RCC 7860 (cell line): ENCODE measurements at places on chromosomes 7 and 10.
A peak's percentile ranks its signal among the peaks of the same experiment; 100 is the strongest.

- no peak for DNase-seq
Measured at GRCh38 chr10:78464856-78465267, 431.2 kb downstream of the RPS24 start.

GRCh38 chr10:9951481-9952257 lies 1066.0 kb upstream of the CELF2 start:
- no peak for DNase-seq

GRCh38 chr7:155935005-155935557 lies 122.8 kb upstream of the SHH start:
- DNase-seq: no peak

DNA sequence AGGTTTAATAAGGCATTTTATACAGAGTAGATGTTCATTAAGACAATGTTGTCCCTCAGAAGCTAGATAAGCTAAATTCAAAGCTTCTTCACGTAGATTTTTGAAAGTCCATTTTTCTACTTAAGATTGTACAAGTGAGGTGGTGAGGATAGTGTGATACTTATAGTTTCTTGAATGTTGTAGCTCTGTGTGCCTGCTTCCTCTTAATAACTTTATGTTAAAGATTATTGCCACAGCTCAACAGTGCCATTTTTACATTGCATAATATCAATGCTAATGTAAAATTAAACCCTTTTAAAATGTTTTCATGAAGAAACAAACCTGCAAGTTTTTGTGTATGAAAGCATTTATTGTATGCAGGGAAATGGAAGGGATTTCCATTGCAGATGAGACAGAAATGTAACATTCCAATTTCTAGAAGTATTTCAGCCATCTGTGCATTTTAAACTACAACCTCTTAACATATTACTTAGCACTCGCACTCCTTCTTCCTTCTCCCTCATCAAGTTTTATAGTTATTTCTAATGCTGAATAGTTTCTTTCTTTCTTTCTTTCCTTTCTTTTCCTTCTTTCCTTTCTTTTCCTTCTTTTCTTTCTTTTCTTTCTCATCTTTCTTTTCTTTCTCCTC lies 212.0 kb downstream of the TWIST1 start:
- no peak for DNase-seq

GRCh38 chr10:35452171-35452570 lies 115.9 kb downstream of the CCNY start:
- no peak for DNase-seq

DNA sequence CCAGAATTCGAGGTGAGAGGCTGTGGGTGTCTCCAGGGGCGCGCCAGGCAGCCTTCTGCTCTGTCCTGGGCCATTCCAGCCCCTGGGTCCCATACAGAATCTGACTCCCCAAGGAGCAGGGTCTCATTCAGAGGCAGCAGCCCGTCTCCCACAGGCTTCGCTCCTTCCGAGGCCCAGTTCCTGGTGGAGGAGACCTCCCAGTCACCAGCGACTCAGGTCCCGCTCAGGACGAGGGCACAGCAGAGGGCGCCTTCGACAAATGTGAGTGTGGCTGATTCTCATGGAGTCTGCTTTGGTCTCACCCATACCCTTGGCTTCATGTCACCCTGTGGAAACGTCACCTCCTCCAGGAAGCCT lies 81.8 kb upstream of the GPR26 start:
- no peak for DNase-seq

- DNase-seq: no peak
Measured at GRCh38 chr10:92757066-92757710, 67.4 kb downstream of the HHEX start.

- DNase-seq: no peak
Measured at GRCh38 chr7:85641331-85641730, 454.5 kb upstream of the SEMA3D start.

- DNase-seq: no peak
Measured at GRCh38 chr10:7480742-7481367, 70.0 kb upstream of the SFMBT2 start.

DNA sequence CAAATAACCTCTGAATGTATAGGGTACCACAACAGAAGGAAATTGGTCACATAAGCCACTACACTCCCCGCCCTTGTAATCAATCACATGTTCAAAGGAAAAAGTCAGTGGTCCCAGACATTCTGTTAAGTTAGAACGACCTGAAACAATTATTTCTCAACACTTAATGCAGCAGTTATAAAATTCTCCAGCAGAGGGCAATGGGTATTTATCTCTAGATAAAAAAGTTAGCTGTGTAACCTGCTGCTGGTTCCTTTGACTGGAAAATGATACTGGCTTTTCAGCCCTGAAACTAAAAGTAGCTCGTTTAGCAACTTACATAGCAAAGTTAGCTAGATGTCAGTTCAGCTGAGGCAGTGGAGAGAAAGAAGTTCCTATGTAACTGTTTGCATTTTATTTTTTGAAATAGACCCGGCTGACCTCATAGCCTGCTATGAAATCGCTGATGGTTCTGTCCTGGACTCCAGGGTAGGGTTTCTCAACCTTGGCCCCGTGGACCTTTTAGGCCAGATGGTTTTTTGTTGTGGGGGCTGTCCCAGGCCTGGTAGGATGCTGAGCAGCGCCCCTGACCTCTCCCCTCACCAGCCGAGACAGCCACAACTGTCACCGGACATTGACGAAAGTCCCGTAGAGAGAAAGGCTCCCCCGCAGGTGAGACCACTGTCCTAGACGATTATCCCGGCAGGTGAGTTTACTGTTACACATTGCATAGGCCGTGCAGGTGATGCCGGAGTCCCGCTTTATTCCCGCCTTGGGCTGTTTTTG lies 40.2 kb upstream of the PROSER2 start:
- peak; percentile 68 for DNase-seq

GRCh38 chr7:479115-479947 lies 40.3 kb downstream of the PDGFA start:
- DNase-seq: no peak

DNA sequence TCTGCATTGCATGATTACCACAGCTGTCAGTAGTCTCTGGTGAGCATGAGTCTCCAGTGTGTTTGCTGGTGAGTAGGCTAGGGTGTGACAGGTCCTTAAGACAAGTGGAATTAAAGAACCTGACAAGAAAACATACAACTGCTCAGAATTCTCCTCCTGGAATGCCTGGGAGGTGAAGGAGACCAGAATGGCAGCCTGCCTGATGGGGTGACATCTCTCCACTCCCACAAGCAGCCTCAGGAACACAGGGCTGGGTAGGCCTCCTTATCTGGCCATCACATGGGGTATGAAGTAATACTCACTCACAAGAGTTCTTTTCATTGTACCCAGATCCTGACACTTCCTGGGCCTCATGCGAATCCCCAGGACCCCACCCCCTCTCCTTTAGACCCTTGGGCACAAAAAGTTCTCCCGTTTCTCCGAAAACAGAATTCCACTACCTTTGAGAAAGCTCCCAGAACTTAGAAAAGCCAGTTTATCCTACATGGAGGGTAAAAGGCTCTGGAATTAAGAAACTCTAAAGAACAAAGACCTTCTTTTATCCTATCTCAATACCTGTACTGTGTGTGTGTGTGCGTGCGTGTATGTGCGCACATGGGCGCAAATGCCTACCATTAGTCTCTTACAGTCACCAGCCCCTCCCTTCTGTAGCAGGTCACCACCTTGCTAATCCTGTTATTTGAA lies 33.4 kb upstream of the C1GALT1 start:
- no peak for DNase-seq
